ENCODE measurements at places on chromosomes 13 and 19.

DNA sequence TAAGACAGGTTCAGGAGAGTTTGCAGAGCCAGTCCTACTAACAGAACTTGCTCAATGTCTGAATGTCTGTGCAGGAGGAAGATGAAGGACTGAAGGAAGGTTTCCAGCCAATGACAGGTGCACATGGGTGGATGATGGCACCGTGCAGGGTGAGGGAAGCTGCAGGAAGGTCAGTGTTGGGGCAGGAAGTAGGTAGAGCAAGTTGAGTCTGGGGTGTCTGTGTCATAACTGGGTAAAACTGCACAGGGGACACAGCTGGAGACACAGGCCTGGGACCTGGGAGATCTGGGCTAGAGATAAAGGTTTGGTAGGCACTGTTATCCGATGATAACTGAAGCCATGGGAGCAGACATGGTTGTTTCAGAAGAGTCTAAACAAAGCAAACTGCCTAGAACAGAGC lies 116.9 kb downstream of the USP12 start:
- peak; percentile 28 for DNase-seq

DNA sequence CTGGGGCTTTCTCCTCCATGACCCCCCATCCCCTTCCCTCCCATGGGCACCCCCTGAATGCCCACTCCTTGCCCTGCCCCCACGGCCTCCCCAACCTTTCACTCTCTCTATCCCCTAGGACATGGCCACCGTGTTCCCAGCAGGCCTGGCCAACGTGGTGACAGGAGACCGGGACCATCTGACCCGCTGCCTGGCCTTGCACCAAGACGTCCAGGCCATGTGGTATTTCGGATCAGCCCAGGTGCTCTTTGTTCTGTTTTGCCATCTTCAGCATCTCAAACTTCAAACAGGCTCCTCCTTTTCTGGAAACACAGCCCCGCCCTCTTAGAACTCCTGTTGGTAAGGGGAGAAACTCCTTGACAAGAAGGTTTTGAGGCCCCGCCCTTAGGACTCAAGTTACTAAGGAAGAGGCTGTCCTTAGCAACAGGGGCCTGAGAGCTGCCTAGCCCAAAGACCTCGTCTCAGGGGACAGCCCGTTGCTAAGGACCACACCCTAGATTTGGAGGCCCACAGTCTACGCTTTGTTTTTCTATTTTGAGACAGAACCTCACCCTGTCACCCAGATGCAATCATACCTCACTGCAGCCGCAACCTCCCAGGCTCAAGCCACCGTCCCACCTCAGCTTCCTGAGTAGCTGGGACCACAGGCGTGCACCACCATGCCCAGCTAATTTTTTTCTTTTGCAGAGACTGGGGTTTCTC lies 5.1 kb upstream of the FLT3LG start:
- DNase-seq = peak; percentile 93

DNA sequence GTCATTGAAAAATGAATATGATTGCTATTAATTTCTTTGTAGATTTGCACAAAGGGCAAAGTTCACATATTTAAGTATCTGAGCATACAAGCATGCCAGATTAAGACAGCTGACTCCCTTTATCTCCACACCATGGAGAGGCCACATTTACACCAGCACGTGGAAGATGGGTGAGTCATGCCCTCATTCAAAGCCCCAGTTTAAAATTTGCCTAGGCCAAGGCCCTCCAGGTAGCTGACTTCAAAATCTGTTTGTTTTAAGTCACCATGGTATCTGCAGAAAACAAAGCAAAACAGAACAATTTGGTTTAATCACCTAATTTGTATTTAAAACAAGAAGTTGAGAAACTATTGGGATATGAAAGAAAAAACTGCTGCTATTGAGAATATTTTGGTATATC lies 109.2 kb downstream of the ESD start:
- peak; percentile 70 for DNase-seq

DNA sequence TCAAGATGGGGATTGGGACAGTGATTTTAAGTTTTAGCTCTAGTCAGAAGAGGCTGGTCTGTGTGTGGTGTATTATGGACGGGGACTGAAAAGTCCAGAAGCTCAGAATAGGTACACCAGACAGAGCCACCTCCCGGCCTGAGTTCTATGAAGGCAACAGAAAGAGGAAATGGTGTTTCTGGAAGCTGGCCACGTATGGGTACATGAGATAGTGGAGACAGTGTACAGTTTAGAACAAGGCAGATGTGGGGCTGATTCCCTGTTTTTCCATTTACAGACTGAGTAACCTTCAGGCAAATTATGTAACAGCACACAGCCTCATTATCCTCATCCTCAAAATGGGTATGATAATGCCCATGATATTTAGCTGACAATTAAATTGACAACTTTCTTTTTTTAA lies 1.3 kb downstream of the ZNF175 start:
- DNase-seq = peak; percentile 56

GRCh38 chr19:33376941-33377557 lies 3.5 kb downstream of the CEBPG start:
- no peak for DNase-seq

DNA sequence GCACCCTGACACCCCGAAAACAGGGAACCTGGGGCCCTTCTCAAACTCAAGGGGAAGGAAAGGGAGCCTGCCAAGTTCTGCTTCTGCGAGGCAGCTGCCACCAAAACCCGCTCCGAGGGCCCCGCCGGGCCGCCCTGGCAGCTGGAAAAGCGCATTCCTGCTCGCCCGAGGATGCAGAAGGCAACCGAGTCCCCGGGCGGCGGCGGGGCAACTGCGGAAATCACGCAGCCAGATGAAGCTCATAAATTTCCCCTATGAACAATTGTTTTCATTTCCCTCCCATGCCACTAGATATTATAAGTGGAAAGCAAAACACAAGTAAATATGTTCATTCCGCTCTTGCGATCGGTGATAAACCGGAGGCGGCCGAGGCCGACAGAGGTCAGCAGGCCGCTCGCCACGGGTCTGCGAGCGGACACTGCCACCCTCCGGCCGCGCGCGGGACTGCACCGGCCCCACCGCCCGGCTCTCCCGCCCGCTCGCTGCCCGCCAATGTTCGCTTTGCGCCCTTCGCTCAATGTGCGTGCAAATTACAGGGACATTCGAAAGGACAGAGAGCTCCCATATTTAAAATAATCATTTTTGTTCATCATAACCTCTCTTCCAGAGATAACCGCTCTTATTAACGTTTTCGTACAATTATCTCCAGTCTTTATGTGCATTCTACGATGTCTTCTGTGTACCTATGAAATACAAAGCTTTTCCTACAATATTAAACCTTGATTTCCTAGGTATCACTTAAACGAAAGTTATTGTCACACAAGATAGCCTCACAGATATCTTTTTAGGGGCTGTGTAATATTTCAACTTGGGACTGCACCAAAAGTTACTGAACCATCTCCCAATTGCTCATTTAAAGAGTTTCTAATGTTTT lies 120.8 kb upstream of the ZNF507 start:
- DNase-seq = peak; percentile 48
